Umbilical cord (tissue), 2 donors: ENCODE measurements at places on chromosomes 6 and 20. TPM values are rescaled to one million over a fixed set of nuclear protein-coding genes. Genes with fewer than 3 reads are reported as not detected.

The CDSN gene
- 2.4 TPM for total RNA-seq

The EFCAB8 gene
- 0.96 TPM for total RNA-seq

The POFUT1 gene
- total RNA-seq = 43.1 TPM

The GNAS-AS1 gene
- 4.1 TPM for total RNA-seq

The FAM83B gene
- 3.6 TPM for total RNA-seq

The LRRN4 gene
- not detected for total RNA-seq

The TRAPPC3L gene
- 1.4 TPM for total RNA-seq

The TRMT6 gene
- 11.6 TPM for total RNA-seq

The BPIFB2 gene
- not detected for total RNA-seq

The BMP6 gene
- 144 TPM for total RNA-seq

The ADGRB3 gene
- total RNA-seq = 5.1 TPM

The THEMIS gene
- 3.1 TPM for total RNA-seq

The MYL9 gene
- total RNA-seq = 46.5 TPM

The ENPP3 gene
- not detected for total RNA-seq

The SIRPB1 gene
- 4.8 TPM for total RNA-seq

The DLL1 gene
- total RNA-seq = 0.96 TPM

The EPPIN gene
- total RNA-seq = 6.3 TPM

The HLA-C gene
- total RNA-seq = 107 TPM

The ROS1 gene
- total RNA-seq = 12.0 TPM

The GJA10 gene
- 1.7 TPM for total RNA-seq

The TBP gene
- total RNA-seq = 15.9 TPM

The GHRH gene
- not detected for total RNA-seq

The CNPY3 gene
- total RNA-seq = 14.4 TPM

The TRIM10 gene
- 4.3 TPM for total RNA-seq

The TBXT gene
- not detected for total RNA-seq

The HS3ST5 gene
- total RNA-seq = 7.0 TPM

The TREML2 gene
- total RNA-seq = 0.72 TPM
